Cardiac muscle cell (in vitro differentiated cells and primary cell): ENCODE measurements at places on chromosomes 5 and 9.

DNA sequence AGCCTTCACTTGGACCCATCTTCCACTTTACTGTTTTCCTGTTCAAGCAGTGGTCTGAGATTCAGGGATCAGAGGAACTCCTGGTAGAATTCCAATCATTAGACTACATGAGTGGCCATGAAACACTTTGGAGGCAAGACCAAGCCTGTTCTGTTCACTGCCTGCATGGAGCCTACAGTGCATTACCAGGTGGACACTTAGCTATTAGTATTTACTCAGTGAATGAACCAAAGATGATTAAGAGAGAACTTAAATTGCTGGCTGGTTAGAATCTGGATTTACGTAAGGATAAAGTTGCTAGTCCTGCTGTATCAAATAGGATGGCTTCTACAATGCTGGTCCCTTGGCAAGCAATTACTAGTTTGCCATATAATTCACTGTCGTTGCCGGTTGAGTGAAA lies 245.5 kb downstream of the ARRDC3 start:
- DNase-seq = no peak

DNA sequence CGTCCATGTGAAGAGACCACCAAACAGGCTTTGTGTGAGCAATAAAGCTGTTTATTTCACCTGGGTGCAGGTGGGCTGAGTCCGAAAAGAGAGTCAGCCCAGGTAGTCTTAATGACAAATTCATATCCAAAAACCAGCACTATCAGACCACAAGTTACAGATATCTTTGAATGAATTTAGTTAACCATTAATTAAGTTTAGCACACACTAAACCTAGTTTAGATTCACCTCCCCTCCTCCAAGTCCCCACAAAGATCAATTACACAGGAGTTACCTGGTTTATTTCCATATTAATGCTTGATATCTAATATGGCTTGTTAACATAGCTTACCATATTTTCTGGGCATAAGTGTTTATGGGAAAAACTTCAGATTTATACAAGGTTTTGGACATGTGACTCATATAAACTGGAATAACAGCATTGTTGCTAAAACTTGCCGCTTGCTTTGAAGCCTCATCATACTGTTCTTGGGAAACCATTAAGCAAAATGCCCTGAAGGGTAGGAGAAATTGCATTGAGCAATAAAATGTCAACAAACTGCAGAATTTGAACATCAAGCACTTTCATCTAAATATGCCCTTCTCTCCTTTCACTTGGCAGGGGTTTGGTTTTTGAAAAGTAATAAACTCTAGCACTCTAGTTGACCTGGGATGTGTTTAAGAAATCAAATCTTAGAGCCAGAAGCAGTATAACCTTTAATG lies 166.9 kb downstream of the SNCAIP start:
- DNase-seq = peak; percentile 16

DNA sequence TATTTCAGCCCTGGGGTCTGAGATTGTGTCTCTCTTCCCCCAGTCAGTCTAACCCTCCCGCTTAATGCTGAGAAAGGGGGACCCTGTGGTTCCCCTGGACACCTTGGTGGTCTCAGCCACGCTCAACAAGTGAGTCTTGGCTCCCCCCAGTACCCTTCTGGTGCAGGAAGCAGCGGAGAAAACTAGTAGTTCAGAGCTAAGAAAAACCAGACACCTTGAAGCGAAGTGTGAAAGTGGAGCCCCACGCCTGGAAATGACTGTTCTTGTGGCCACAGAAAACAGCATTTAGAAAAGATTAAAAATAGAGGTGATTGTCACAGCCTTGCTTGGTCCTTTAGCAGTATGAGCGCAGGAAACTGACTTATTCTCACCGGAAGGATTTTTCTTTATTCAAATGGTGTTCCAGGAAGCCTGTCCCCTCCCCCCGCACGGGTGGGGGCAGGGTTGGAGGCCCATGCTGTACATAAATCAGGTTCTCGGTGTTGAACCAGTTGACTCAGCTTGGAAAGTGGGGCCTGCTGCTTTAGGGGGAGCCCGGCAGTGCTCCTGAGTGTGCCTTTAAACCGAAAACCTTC lies 8.1 kb downstream of the ARPC5L start:
- peak; percentile 22 for DNase-seq

DNA sequence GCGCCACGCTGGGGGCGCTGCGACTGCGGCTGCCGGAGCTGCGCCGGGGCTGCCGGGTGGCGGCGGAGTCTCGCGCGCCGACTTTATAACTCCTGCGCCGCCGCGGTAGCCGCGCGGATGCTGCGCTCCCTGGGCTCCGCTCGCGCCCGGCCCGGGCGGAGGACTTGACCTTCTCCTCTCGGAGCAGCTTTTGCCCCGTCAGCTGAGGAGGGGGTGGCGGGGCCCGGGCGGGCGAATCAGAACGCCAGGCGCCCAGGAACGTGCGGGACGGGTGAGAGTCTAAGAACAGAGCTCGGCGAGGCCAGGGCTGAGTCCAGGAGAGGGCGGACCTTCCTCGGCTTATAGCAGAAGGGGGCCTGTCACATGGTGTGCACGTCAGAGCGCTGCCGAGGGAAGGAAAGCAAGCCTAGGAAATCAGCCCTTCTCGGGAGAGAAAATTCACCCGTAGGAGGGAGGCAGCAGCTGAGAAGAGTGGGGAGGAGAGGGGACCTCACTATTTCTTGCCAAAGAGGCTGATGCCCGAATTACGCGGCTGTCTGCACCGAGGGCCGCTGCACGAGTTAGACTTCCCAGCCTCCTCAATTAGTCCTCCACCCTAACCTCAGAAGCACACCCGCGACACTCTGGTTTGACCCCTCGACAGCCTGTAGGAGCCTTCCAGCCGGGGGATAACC lies at the start of gene FOXD1:
Gene FOXD1, minus strand, starts transcription at position 315 of the 674 bp plus-strand sequence. CDS start 415 bp downstream, outside the sequence.
- DNase-seq = peak; percentile 75

GRCh38 chr5:140286424-140286823 lies 16.5 kb downstream of the PFDN1 start:
- DNase-seq = no peak

GRCh38 chr9:125924351-125924750 lies 177.2 kb downstream of the PBX3 start:
- DNase-seq = no peak

- DNase-seq = no peak
Measured at GRCh38 chr5:17089690-17090089, 127.7 kb upstream of the BASP1 start.

GRCh38 chr5:124365361-124365801 lies 381.1 kb downstream of the ZNF608 start:
- DNase-seq = no peak

DNA sequence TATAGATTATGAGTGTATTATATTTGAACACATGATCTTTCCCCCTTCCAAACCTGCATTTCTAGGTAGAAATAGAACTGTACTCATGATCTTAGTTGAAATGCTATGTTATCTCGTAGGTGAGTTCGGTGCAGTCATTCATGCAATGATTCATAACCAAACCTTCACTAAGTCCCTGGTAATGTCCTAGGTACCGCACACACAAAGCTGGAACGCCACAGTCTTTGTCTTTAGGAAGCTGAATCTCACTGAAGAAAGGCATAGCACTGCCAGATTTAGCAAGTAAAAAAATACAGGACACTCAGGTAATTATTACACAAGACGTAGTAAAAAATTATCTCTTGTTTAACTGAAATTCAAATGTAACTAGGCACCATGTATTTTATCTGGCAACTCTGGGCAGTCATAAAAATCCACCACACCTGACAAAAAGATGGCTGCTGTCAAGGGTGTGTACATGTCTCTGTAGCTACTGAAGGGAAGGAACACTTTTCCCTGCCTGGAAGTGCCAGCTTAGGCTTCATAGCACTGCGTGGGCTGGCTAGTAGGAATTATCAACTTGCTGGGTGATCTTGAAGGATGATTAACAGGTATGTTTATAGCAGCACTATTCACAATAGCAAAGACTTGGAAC lies 28.0 kb upstream of the TXN start:
- no peak for DNase-seq

- DNase-seq = no peak
Measured at GRCh38 chr5:95600557-95600956, 19.3 kb upstream of the GPR150 start.
